ENCODE measurements at places on chromosomes 11 and 22.

GRCh38 chr11:73225001-73225686 is 7.1 kb downstream of the P2RY2 start:
- no peak for DNase-seq

DNA sequence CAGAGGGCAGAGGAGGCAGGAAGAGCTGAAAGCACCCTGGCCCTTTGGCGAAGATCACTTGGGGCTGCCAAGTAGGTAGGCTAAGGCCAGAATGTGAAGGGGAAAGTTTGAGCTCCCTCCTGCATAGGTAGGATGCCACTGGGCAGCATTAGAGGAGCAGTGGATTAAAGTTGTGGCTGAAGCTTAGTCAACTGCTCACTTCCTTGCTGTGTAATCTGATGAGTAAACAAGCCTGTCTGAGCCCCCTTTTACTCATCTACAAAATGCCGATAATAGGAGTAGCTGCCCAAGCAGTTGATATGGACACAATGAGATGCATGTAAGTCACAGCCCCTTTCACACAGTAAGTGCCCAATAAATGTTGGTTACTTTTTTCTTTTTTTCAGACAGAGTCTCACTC is 216.4 kb downstream of the MN1 start:
- DNase-seq = no peak

- no peak for DNase-seq
Measured at GRCh38 chr11:105164208-105164607, 24.6 kb upstream of the CARD18 start.

DNA sequence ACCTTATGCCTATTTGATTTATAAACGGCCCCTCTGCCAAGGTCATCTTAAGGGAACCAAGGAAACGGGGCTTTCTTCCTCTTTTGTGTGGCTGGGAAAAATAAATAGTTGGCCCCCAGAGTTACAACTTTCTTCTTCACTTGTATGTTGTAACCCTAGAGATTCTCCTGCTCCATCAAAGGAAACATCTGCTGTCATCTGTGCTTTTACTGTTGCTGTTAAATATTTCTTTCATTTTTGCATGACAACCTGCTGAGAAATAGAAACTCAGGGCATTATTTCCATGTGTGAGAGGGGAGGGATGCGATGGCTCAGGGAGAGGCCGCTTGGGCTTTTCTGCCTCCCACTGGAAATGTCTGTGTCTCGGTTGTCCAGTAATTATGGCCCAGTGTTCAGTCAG is 21.8 kb upstream of the CDC42EP2 start:
- no peak for DNase-seq

DNA sequence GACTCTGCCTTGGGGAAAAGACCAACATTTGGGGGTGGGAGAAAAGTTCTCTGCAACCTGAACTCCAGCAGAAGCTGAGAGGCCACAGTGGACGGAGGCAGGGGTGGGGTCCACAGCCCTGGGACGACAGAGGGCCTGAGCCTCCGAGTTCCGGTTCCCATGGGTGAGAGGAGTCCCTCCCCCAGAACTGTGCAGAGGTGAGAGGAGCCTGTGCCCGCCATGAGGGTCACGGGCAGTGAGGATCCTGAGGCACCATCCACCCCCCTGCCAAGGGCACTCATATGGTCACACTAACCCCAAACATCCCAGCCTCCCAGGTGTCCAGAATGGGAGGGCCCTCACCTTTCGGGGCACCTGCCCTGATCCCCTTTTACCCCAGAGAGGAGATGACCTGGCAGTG is 30.5 kb downstream of the KIAA0930 start:
- no peak for DNase-seq

GRCh38 chr22:27250886-27251285 is 550.7 kb downstream of the MN1 start:
- no peak for DNase-seq

DNA sequence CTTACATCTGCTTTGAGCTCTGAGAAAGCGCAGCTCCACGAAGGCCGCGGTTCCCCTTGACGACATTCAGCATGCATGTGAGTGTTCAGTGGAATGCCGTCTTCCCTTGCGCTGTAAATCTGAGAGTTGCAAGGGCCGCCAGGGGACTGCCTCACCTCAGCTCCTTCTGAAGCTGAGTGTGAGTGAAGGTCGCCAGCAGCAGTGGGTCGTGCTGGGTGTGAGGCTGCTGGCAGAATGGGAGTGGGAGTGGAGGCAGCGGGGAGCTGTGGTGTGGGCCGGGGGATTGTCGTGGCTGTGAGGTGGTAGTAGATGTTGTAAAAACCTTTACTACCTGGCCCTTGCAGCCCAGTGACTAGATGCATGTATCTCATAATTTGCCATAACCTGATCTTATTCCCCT is 65.2 kb downstream of the PPP6R2 start:
- no peak for DNase-seq

DNA sequence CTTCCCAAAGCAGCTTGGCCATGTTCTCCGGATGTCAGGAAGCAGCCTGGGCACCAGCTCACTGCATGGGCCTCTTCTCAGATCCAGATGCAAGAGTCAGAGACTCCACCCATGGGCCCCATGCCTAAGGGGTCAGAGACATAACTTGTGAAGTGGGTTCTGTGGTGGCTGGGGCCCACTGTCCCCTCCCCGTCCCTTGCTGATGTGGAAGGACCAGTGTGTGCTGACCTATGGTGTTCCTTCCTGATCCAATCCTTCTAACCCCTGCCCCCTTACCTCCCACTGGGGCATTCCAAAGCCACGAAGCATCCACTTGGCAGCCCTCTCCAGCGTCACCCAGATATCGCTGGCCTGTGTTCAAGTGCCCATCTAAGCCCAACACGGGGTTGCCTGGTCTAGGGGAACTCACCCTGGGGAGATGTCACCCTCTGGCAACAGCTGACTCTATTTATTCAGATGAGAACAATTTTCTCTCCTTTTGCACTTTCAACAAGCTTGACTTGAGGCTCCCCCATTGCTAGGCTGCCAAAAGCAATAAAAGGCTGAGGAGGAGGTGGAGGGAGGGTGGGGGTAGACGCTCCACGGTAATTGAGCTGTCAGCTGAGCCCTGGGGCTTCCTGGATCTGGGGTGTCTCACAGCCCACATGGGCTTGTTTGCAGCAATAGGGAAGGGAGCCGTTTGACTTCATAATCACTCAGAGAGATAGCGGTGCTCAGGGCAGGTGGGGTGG is 158.5 kb downstream of the ADAMTS15 start:
- DNase-seq = no peak

DNA sequence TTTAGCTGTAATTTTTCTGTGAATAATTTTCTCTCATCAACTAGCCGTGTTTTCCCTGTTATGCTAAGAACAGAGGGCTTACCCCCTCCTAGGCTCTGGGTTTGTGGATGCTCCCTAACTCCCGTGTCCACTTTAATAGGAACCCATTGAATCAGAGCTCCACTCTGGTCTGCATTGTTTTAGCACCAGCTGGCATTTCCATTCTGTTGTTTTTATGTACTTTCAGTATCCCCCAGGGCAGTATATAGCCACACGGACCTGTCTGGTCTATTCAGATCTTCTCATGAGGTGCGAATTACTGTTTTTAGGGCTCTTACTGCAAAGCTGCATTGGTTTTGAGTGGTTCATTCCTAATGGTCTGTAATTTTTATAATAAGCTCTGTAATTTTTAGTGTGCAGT is 16.0 kb downstream of the POLD3 start:
- DNase-seq = no peak

GRCh38 chr11:57637626-57638004 is 12.1 kb downstream of the YPEL4 start:
- no peak for DNase-seq

DNA sequence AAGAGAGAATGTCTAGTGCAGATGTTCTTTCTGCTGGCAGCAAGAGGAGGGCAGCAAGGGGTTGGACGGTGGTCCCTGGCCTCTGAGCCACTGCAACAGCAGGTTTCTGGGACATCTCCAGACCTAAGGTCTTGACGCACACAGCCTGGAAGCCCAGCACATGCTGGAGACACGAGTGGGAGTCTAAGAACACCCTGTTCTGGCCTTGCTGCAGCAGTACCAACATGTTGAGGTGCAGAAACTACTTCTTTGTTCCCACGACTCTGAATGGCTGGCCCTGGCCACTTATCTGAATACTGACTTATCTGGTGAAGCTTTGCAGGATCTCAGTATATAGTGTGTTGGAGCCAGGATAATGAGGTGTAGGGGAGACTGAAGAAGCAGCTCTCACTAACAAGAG is 6.8 kb downstream of the MICAL2 start:
- no peak for DNase-seq

GRCh38 chr11:498297-499181 is 8.5 kb downstream of the RNH1 start:
- no peak for DNase-seq

DNA sequence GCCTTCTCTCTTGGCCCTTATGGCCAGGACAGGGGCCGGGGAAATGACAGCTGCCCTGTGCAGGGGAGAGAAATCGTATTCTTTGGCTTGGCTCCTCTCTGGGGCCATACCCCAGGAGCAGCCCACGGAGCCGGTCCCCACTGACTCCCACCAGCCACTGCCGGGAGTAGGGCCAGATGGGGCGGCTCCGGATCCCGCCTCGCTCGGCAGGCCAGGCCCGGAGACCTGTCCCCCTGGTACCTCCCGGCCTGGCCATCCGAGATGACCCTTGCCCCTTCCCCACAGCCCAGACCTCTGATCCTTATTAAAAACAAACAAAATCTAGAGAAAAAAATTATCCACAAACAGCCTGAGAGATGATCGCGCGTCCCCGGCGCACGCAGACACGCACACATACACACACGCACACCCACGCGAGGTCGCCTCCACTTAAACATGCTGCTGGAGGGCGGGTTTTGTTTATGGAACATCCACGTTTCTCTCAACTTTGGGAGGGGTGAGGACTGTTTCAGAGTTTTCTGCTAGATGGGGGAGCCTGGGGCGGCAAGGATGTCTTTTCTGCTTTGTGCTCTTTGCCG is 59.1 kb downstream of the IGLL1 start:
- peak; percentile 63 for DNase-seq

DNA sequence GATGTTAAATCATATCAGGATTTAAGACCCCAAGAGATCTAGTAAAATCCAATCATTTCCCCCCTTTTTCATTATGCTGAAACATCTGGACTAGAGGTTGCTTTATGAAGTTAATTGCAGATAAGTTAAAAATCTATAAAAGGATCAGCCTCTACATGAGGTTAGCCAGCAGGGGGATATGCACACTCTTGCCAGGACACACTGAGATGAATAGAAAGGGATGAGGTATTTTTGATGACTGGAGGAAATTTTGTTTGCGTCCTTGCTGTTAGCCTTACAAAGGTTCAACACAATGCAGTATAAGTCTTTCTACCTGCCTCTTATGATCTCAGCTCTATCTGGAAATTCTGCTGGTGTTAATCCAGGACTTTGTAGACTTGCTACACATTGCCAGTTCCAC is 1034.3 kb downstream of the LRRC4C start:
- no peak for DNase-seq

GRCh38 chr11:46294365-46295309 is 17.2 kb downstream of the CREB3L1 start:
- DNase-seq = no peak

DNA sequence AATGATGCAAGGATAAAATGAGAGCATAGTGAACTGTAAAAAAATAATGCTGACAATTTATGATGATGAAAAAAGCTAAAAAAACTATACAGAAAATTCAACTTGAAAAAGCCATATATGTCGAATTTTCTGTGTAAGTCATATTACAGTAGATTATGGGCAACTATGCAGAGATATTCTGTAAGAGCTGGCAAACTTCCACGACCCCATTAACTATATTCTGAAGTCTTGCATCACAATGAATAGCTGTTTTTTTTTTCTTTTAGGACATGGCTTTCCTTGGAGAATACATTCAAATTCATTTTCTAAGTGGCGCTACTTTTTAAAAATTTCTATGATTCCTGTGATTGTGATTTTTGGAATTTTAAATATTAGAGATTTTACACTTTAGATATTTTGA is 18.4 kb downstream of the PSMD13 start:
- DNase-seq = no peak

DNA sequence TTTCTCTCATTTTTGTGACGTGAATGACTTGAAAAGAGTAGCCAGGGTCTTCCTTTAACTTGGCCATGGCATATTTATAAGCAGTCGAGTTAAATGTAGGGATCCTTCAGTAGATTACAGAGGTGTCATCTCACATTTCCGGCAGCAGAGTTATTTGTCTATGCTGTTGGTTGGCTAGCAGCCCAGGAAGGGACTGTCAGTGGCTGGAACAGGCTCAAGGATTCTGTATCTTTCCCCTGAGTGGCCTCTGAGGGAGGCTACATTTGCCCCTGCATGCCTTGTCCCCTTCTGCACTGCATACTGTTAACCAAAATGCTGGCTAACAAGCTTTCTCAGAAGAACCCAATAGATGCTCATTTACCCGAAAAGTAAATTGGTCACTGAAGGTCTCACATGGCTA is 187.6 kb downstream of the PGR start:
- DNase-seq = no peak

GRCh38 chr11:130390071-130390758 is 38.2 kb downstream of the ADAMTS8 start:
- DNase-seq = peak; percentile 39

GRCh38 chr11:57649826-57650738 is at the start of gene YPEL4:
YPEL4 (minus strand) TSS chr11:57649912; CDS start chr11:57647107, 2,805 bp downstream.
- DNase-seq = peak; percentile 89

GRCh38 chr11:128621601-128622501 is 34.5 kb upstream of the ETS1 start:
- DNase-seq = no peak

GRCh38 chr11:117259417-117259816 is 26.9 kb downstream of the RNF214 start:
- no peak for DNase-seq

GRCh38 chr11:117868088-117868487 is 8.4 kb downstream of the FXYD6 start:
- no peak for DNase-seq

DNA sequence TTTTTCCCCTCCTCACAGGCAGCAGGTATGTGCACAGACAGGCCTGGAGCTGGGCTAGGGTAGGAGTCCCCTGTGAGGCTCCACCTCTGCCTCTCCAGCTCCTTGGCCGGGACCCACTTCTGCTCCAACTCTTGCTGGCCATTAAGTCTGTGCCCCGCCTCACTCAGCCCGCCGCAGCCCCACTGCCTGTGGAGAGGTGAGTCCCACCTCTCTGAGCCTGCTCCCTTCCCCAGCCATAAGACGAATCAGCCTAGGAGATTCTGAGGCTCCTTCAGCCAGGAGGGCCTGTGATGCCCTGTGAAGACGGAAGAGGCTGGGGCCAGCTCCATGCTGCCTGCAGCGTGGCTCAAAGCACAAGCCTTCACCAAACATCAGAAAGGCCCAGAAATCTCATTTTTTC is 23.0 kb downstream of the TSKU start:
- DNase-seq = no peak

GRCh38 chr11:4054643-4055042 is 40.0 kb upstream of the RRM1 start:
- no peak for DNase-seq
